ENCODE measurements at places on chromosomes 12 and 14.
A peak's percentile ranks its signal among the peaks of the same experiment; 100 is the strongest.

DNA sequence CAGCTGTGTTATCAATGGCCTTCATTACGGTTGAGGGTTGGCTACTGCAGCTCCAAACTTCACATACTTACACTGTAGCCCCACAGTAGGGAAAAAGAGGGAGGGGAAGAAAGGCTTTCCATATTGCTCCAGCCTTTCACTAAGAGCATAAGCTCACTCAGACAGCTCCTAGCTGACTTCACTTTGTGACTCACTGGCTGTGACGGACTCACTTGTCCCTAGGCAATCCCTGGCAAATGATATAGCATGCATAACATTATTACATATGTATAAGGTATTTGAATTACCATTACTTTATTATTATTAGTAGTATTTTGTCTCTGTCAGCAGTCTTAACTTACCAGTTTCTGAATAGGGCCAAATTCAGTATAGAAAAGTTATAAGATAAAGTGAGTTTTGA is 350.7 kb downstream of the RMST start:
- DNase-seq: no peak

DNA sequence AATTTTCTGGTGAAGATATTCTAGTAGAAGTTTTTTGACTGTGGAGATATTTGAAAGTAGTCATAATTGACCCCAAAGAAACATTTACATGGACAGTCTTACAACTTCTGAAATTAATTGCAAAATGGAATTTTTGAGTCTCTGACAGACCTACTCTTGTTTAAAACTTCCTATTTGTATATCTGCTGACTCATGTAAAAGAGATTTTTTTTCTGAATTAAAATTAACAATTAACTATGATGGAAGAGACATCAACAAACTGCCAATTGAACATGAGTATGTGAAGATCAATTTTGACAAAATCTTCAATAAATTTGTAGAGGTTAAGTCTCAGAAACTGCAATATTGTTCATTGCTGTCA is 108.5 kb upstream of the MAX start:
- DNase-seq: no peak

DNA sequence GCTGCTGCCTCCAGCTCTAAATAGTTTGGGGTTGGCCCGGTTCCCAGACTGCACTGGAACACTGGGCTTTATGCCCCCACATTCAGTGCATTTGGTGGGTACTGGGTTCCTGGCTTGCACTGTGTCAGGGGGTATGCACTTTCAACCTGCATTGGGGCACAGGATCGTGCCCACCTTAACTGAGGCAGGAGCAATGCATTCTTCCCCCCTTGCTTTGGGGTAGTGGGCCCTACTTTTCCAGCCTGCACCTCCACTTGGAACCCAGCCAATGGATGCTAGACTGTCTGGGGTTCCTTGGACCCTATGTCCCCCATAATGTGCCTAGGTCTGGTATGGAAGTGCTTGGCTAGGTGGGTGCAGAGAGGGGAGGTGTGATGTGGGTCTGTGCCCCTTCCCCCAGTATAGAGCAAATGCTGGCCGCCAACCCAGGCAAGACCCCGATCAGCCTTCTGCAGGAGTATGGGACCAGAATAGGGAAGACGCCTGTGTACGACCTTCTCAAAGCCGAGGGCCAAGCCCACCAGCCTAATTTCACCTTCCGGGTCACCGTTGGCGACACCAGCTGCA is 615 bp downstream of the TARBP2 start:
- no peak for DNase-seq

GRCh38 chr14:91300283-91300895 is 55.9 kb upstream of the GPR68 start:
- DNase-seq: no peak

DNA sequence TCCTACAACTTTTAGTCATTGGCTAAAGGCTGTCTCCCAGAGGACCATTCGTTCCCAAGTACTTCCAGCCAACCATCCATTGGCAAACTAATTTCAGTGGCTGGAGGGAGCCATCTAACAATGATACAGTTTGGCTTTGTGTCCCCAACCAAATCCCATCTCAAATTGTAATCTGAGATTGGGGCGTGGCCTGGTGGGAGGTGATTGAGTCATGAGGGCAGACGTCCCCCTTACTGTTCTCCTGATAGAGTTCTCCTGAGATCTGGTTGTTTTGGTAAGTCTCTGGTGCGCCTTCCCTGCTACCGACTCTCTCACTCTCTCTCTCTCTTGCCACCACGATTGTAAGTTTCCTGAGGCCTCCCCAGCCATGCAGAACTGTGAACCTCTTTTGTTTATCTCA is 99.7 kb upstream of the FUT8 start:
- no peak for DNase-seq

DNA sequence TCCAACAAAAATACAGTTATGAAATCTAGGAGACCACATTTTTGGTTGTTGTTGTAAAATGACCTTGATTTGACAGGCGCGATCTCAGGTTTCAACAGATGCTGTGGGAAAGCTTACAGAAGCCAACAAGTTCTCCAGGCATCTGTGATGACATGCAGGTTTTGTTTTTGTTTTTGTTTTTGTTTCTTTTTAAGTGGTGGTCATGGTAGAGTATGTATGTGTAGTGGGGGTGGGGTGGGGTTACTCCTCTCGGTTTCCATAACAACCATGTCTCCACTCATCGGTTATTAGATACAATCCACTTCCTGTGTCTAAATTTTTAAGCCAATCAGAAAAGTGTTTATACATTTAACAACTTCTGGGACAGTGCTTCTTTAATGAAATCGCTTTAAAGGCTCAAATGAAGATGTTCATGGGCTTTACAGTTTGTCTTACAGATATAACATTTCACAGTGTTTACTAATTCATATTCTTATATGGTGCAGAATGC is 199.9 kb upstream of the FOXN3 start:
- peak; percentile 24 for DNase-seq

- DNase-seq: no peak
Observed at GRCh38 chr12:51531284-51531977, 59.6 kb upstream of the SCN8A start.

DNA sequence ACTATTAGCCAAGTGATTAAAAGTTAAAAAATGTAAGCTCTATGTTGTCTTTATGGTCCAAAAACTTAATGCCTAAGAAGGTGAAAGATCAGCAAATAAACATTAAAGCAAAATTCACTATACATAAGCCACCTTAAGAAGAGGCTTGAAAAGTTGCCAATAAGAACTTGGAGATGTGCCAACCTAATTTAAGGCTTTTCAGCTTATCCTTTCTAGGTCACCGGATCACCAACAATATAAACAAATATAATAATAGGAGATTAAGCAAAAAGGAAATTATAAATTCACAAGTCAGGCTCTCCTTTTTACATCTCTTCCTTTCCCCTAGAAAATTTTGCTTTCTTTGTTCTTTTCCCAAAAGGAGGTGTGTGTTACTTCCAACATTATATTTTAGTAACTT is 30.9 kb downstream of the SLC2A3 start:
- DNase-seq: no peak

GRCh38 chr12:96323906-96324305 is 76.3 kb downstream of the CDK17 start:
- no peak for DNase-seq

GRCh38 chr14:28012629-28013415 is 753.8 kb upstream of the FOXG1 start:
- DNase-seq: no peak

- no peak for DNase-seq
Observed at GRCh38 chr12:112676507-112676906, 115.0 kb upstream of the RPH3A start.

DNA sequence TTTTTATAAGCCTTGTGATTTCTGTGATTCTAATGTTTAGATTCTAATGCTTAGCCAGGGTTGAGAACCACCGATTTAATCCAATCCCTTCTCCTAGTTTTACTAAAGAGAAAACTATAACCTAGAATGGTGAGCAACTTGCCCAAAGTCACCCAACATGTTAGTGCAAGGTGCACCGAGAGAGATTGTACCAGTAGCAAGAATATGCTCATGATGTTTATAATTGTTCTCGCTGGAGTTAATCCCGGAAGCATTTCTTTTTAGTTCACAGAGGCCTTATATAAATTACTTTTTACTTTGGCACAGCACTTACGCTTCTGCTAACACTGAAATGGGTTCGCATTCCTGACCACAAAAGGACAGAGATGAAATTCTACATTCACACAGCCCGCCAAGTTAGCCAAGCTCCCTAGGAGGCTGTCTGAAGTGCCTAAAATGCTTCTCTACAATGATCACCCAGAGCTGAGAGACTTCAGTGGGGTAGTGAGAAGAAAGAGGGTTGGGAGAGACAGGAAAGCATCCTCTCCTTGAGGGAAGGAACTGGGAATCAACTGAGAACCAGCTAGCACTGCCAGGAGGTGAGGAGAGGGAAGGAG is 579 bp upstream of the BLOC1S1 start:
- no peak for DNase-seq

DNA sequence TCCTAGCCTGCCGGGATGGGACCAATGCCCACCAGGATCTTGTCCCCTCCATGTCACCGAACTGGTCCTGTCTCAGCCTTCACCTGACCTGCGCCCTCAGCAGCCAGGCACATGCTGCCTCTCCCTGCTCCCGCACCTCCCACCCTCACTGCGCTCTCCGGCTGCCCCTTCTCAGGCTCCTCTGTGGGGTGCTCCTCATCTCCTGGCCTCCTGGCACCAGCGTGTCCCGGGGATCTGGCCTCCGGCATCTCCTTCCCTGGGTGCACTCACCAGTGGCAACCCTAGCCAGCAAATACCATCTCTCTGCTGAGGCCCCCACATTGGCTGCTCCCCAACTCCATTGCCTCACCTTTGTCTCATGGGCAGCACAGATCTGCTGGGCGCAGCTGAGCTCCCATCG is 29.0 kb downstream of the BEGAIN start:
- DNase-seq: no peak

All from GM03348 (cell line).